ENCODE measurements at places on chromosomes 5 and 9.

DNA sequence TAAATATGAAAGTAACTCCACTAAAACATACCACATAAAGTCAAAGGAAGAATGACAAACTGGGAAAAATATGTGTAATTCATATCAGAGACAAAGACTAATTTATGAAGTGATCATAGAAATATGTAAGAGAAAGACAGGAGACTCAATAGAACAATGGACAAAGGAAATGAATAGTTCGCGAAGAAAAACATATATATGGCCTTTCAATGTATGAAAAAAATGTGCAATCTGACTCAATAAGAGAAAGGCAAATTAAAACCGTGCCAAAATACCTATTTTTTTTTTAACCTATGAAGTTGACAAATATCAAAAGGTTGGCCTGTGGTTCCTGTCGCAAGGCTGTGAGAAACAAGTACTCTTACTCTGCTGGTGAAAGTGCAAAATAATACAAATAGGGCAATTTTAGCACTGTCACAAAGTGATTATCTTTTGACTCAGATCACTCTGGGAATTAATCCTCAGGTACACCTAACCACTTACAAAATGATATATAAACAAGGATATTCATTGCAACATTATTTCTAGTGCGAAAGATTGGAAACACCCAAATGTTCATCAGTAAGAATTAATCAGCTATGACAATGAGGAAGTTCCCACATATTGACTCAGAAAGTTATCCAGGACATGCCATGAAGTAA is 3.7 kb downstream of the C9 start:
- peak; percentile 58 for DNase-seq

DNA sequence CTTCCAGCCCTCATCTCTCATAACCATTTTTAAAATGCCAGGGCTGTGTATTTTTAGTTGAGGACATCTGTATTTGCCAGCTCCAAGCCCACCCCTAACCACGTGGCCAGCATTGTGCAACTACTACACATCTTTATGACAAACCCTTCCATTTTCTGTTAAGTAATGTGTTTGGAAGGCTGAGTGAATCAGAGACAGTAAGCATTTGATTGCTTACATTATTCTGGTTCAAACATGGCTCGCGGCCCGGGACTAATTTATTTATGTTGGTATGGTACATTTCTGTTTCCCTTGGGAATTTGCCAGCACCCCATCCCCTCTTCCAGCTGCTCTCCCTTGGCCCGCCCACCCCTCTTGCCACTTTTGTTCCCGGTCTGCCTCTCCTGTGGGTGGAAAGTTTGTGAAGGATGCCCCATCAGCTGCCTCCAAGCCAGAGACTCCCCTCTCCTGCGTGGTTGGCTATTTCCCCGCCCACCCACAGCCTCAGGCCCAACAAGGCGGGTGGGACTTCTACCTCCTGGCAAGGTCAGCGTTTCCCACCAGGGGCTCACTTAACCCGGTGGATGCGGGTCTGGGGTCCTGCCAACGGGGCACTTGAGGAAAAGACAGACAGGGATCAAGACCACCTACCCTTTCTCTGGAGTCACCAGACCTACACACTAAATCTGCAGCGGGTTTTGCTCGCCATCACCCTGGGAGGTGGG is 162.2 kb downstream of the HSD17B3 start:
- DNase-seq = no peak

DNA sequence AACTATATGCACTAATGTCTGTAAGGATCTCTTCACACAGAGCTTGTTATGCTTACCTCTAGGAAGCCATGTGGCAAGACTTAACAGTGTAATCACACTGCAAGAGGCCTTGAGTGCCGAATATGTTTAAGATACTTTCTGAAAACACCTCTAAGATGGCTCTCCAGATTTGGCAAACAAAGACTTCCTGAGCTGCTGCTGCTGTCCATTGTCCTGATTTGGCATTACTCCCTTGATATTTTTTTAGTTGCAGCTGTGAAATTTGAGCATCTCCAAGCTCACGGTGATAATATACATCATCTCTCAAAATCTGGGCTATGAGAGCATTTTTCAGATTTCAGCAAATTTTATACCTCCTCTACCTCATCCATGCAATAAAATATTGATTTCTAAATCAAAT is 384.5 kb upstream of the CDH6 start:
- DNase-seq = no peak

- DNase-seq = no peak
These were observed 95.6 kb downstream of the ARSB start for GRCh38 chr5:78889369-78890140.

DNA sequence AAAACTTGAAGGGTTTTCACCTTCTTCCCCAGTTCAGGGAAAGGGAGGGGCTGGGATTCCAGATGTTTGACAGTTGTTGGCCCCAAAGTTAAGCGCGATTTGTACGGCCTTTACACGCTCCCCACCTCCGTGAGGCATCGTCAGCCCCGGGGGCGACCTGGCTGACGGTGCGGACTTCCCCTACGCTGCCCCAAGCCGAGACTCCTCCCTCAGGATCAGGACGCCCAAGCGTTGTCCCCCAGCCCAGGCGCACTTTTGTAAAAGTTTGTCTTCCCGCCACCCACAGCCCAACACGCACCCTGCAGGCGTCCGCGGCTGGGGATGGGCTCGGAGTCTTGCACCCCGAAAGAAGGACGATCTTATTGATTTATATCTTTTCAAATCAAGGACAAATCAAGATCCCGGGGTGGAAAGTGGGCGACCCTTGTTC is 713 bp downstream of the MOB3B start:
- DNase-seq = no peak

GRCh38 chr9:125701351-125701750 is 5.7 kb downstream of the MAPKAP1 start:
- no peak for DNase-seq

GRCh38 chr5:34914671-34915138 is 599 bp downstream of the RAD1 start:
- DNase-seq = peak; percentile 40

DNA sequence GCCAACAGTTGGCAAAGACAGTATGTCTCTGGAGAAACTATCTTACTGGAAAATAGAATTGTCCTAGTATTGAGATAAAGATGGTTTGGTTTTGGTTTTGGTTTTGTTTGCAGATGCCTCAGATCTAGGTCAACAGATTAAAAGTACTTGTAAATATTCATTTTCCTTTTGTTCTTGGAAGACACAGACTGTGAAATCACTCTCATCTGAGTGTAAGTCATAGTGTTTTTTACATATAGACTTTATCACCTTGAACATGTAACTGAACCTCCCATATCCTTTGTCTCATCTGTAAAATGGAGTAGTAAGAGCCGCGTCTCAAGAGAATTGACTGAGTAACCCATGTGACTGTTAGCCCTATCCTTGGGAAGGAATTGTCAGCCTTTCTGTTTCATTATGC is 34.3 kb downstream of the MAP3K1 start:
- no peak for DNase-seq

- DNase-seq = no peak
These were observed 112.2 kb downstream of the EGFLAM start for GRCh38 chr5:38370358-38371100.

DNA sequence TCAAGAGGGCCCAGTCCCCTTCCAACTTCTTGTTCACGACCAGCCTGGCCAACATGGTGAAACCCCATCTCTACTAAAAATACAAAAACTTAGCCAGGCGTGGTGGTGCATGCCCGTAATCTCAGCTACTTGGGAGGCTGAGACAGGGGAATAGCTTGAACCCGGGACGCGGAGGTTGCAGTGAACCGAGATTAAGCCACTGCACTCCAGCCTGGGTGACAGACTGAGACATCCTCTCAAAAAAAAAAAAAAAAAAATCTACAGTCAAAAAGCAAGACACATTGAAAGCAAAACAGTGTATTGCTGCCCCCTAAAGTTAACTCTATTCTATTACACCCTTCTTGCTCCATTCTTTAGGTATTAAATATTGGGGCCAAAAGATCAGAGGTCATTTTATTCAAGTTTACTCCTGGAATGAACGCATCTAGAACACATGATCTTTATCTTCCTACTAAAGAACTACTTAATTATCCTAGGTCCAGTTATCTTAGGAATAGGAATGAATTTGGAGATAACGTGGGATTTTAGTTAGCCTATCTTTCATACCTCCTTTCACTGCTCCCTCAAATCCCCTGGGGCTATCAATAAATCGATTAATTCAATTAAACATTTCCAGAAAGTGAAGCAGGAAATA is 2.4 kb downstream of the ATG12 start:
- DNase-seq = peak; percentile 81

DNA sequence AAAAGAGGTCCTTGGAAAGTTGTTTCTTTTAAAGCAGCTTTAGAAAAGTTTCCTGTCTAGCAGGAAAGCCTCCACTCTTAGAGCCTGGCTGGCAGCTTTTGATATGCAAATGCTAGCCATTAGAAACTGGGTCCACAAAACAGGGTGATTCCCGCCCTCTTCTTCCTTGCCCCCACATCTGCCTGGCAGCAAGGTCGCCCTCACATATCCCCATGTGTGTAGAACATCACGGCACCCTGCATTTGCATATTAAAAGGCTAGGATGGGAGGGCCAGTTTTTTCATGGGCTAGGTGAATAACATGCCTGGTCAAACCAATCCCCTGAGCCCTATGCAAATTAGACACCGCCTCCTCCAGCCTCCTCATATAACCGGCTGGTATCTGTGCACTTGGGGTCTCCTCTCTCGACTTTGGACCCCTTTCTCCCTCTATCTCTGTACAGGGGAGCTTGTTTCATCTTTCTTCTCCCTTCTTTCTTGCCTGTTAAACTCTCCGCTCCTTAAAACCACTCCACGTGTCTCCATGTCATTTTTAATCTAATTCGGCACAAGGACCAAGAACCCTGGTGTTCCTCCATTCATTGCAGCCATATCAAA is 426.8 kb upstream of the CTNND2 start:
- no peak for DNase-seq

- DNase-seq = no peak
These were observed 171.3 kb downstream of the RGS3 start for GRCh38 chr9:113634596-113635515.

- peak; percentile 77 for DNase-seq
These were observed 22.8 kb upstream of the FOXB2 start for GRCh38 chr9:76996700-76997099.

DNA sequence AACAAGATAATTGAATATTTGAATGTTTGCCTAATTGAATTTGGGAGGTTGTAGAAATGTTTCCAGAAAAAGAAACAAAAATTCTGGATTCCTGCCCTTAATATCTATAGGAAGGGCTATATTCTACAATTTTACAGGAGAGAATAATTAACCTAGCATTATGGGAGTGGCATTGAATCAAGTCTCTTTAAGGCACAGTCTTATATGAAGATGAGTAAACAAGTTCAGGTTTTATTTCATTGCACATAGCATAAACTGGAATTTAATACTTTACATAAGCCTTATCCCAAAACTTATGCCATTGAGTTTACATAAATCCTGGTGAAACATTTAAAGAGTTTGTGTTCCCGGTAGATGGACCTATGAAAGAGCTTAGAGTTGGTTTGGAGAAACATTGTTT is 138.1 kb upstream of the ADAMTSL1 start:
- DNase-seq = no peak

- no peak for DNase-seq
These were observed 48.2 kb downstream of the TLE4 start for GRCh38 chr9:79619930-79620329.

GRCh38 chr5:34469971-34470370 is 186.2 kb upstream of the RAI14 start:
- DNase-seq = no peak

GRCh38 chr5:106331415-106331814 is 1339.3 kb downstream of the EFNA5 start:
- no peak for DNase-seq

GRCh38 chr5:102927007-102927406 is 171.9 kb downstream of the PAM start:
- no peak for DNase-seq

GRCh38 chr5:90940227-90940995 is 381.8 kb downstream of the ADGRV1 start:
- peak; percentile 38 for DNase-seq

DNA sequence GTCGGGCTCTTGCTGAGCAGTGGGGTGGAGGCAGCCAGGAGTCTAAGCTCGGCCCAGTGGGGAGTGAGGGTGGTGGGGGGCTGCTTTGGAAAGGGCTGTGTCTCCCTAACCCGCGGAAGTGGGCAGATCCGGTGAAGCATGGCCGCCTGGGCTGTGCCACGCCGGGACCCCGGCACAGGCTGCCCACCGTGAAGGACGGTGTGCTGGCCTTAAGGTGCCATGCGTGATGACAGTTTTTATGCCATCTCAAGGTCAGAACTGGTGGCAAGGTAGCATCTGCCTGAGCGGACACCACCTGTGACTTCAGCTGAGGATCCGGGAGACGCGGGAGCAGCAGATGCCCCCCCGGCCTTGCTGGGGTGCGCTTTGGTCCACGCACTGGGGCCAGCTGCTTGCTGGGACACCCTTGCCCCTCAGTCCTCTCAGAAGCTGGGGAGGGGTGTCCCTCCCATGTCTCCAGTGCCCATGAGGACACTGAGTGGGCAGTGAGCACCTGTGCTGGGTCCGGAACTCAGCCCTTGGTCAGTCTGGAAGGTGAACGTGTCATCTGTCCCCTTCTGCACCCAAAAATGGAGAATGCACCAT is 53.9 kb downstream of the AHRR start:
- no peak for DNase-seq

- DNase-seq = peak; percentile 11
These were observed 211.3 kb upstream of the IRX4 start for GRCh38 chr5:2093859-2094615.

GRCh38 chr5:52013523-52013922 is 630.3 kb downstream of the ISL1 start:
- DNase-seq = no peak

- DNase-seq = no peak
These were observed 5.5 kb upstream of the FIBCD1 start for GRCh38 chr9:130944510-130945058.

- peak; percentile 57 for DNase-seq
These were observed 21.4 kb upstream of the SPARC start for GRCh38 chr5:151708126-151708525.

DNA sequence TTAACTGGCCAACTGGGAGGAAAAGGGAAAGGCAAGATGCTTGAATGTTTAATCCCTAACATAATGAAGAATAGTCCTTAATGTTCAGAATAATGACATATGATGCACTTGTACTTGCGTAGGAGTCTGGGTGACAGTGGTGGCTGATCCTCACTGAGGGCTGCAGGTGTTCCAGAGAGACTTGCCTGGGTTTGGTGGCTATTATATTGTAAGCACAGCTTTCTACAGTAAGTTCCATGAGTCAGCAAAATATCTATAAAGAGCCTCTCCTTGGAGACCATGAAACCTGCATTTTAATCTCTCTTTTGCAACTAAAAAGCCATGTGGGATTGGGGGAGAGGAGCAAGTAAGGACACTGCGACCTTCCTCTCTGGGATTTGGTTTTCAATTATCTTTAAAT is 1.9 kb upstream of the NPR2 start:
- DNase-seq = no peak

GRCh38 chr9:99299211-99300102 is 77.4 kb downstream of the SEC61B start:
- peak; percentile 50 for DNase-seq

DNA sequence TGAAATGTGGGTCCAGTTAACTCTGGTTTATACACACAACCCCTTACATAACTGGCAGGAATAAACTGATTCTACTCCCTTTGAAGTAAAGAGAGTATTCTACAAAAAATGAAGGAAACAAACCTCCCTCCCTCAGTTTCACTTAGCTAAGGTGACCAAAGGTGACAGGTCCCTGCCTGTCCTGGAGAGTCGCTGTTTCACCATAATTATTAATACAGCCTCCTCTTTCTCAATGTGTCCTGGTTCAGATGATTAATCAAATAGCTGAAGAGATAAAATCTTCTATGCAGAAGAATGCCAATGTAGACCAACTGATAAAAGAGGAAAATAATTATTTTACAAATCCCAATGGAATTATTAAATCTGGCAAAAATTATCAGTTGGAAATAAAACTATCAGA is 163.7 kb upstream of the GNA14 start:
- no peak for DNase-seq

GRCh38 chr5:123500471-123500870 is 11.5 kb upstream of the CSNK1G3 start:
- DNase-seq = no peak

All from SK-MEL-5 (cell line).